Fibroblast of upper back skin (primary cell): ENCODE measurements at places on chromosomes 1 and 21.

DNA sequence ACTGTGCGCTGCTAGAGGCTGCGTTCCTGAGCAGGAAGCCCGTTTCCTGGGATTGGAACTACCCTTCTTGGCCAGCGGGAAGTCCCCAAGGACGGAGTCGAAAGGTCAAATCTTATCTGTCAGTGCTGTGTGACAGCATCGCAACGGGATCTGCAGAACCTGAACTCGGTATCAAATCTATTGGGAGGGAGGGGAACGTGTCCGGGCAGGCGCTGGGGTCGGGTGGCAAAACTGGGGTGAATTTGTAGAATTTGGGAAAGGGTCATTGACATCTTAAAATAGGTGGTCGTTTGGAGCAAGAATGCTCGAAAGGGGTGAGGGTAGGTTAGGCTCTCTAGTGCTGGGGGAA lies 725 bp upstream of the ARPC5 start:
- DNase-seq: no peak

DNA sequence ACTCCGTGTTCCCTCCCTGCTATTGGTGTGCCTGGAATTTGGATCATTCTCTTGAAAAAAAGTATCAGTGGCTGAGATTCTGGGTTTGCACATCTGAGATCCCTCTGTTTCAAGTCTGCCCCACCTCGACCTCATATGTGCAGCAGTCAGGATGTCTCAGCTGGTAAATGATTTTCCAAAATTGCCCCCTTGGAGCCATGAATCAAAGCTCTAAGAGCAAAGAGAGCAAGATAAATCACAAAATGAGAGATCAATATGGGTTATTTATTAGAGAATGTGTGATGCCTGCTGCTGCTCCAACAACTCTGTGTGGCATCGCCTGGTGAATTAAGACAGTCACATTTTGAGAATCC lies 8.5 kb downstream of the CRP start:
- DNase-seq: no peak

- no peak for DNase-seq
These were observed 60.4 kb downstream of the OBSCN start for GRCh38 chr1:228267962-228268880.

DNA sequence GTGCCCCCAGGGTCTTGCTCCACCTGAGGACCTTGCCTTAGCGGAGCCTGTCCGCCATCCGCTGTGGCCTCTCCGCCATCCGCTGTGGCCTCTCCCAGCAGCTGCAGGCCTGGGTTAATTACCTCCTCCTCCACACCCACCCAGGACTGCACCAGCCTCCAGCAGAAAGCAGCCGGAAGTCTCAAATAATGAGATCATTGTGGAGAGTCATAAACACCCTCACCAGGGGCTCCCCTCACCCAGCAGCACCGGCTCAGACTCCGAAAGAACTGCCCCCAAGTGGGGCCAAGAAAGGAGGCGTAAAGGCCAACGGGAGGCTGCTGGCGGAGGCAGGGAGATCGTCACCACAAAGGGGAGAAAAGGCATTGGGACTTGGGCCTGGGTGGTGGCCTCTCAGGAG lies 10.7 kb upstream of the GPR153 start:
- DNase-seq: peak; percentile 28

DNA sequence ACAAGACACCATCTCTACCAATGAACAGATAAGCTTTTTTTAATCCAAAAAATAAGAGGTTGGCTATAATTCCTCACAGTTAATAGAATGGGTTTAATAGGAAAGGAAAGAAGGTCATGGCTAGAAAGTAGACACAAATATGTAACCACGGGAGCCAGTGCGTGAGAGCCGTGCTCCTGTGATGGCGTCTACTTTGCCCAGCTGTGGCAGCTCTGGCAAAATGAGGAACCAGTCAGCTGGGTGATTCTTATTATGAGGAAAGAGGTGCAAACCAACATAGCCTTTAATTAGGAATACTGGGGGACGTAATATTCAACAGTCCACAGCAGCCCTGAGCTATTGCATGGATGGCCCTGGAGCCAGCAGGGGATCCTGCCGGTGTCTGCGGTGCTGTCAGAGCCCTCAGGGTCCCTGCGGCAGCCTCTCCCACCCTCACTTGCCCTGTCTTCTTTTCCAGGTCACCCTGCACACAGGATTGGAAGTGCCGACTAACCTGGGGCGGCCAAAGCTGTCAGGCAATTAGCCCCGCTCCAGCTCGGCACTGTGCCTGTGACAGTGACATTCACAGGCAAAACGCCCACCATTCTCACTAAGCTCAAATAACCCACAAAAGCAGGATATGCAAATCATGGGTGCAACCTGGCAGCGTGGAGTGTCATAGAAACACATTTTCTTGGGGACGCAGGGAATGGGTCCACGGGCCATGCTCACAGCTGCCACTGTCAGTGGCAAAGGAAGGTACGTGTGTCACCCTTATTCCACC lies 25.9 kb upstream of the GNPAT start:
- DNase-seq: no peak

GRCh38 chr1:201713086-201713810 lies 115.7 kb upstream of the IPO9 start:
- DNase-seq: peak; percentile 99

GRCh38 chr1:199616947-199617346 lies 410.6 kb upstream of the NR5A2 start:
- no peak for DNase-seq

GRCh38 chr1:101781201-101781831 lies 215.4 kb downstream of the OLFM3 start:
- DNase-seq: peak; percentile 33

GRCh38 chr1:55402142-55402541 lies 187.0 kb upstream of the USP24 start:
- peak; percentile 84 for DNase-seq

- DNase-seq: peak; percentile 55
These were observed 45.2 kb upstream of the DPT start for GRCh38 chr1:168774241-168774640.

DNA sequence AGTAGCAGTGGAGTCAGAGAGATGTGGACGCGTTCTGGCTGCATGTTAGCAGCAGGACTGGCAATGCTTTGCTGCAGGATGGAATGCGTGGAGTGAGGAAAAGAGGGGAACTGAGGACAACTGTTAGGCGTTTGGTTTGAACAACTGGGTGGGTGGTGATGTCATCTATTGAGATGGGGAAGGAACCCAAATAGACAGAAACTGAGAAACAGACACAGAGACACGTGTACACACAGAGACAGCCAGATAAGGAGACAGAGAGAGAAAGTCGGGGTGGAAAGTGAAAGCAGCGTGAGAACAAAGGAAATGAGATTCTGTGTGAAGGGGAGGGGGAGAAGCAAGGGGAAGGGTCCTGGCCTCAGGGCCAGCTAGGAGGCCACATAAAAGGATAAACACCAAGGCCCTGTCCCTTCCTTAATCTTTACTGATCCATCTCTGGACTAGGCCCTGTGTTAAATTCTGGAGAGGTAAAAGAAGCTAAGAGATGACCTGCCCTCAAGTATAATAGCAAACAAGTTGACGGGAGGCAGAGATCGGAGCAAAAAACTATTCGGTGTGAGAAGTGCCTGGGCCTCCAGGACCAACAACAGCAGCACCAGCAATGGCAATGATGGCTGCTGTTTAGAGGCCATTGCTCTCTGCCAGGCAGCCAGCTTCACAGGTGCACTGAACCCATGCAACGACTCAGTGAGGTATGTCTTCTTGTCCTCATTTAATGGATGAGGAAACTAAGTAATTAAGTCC lies 31.6 kb downstream of the VWA5B1 start:
- no peak for DNase-seq

GRCh38 chr1:16026723-16027484 lies 5.1 kb downstream of the CLCNKA start:
- peak; percentile 38 for DNase-seq

GRCh38 chr1:27145934-27146354 lies 9.0 kb downstream of the SLC9A1 start:
- DNase-seq: peak; percentile 87

DNA sequence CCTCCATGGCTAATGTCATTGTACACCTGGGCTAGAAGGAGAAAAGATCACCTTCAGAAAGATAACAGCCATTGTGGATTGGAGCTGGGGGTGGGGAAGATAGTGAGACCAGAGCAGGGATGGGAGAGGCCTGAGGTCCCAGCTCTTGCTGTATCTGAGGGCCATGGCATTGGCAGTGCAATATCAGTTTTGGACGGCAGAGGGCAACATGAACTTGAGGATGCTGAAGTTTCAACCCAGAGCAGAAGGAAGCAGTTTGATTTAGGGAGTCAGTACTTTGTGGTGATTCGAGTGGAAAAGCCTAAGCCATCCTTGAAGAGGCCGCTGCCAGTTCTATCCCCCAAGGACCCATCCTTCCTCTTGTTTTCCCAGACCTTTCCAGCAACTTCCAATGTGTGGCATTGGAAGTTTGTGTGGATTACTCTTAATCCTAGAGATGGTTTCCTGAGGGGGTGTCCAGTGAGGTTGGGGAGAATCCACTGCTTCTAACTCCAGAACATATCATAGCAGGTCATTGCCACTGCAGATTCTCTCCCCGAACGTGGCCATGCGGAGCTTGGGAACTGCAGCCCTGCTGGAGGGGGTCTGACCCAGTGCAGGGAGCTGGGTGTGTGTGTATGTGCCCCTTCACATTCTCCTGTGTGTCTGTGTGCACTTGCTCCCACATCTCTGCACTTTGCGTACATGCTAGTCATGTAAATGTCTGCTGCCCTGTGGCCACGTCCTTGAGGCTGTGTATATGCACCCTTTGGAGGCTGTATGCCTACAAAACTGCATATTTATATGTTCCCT lies 24.1 kb downstream of the SLC26A9 start:
- DNase-seq: peak; percentile 84

DNA sequence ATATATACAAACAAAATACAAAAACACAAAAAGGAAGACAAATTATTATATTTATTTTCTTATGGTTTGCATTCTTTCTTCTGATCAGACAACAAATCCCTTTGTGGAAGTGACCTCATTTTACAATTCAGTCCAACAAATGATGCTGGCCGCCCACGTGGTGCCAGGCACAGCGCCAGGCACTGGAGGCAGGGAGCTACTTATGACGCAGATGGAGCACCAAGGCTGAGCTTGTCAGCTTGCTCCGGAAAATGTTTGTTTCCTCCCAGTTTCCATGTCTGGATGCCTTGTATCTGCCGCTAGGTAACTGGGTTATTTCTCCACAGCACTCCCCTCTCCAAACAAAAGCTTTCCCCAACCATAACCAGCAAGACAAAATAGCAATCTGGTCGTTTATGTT lies 30.7 kb upstream of the CD34 start:
- DNase-seq: no peak

DNA sequence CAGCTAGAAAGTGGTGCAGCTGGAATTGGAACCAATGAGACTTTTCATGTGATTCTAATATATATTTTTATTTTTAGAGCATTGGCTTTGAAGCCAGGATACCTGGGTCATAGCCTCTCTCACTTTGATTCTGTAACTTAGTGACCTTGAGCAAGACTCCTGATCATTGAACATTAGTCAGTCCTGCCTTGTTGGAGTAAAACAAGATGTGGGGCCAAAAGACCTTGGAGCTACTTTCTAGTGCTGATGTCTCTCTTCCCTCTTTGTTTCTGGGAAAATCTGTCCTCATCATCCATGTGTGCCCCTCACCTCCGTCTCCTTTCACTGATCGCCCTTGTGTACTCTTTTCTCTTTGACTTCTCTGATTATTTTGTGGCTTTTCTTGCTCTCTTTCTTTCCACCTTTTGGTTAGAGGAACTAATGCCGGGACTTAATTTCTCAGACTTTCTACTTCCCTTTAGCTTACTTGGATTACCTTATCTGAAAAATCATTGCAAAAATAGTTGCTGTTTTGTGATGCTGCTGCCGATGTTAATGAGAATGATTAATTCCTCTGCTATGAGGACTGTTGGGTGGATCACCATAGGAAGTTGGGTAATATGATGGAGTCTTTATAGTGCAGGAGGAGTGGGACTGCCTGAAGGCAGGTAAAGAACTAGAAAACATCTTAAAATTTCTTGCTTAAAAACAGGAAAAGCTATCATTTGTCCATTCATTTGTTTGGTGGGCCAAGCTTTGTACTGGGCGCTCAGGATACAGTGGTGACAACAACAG lies 72.0 kb downstream of the NOS1AP start:
- DNase-seq: peak; percentile 47

- no peak for DNase-seq
These were observed 720.2 kb downstream of the PTPRU start for GRCh38 chr1:29956349-29957030.

DNA sequence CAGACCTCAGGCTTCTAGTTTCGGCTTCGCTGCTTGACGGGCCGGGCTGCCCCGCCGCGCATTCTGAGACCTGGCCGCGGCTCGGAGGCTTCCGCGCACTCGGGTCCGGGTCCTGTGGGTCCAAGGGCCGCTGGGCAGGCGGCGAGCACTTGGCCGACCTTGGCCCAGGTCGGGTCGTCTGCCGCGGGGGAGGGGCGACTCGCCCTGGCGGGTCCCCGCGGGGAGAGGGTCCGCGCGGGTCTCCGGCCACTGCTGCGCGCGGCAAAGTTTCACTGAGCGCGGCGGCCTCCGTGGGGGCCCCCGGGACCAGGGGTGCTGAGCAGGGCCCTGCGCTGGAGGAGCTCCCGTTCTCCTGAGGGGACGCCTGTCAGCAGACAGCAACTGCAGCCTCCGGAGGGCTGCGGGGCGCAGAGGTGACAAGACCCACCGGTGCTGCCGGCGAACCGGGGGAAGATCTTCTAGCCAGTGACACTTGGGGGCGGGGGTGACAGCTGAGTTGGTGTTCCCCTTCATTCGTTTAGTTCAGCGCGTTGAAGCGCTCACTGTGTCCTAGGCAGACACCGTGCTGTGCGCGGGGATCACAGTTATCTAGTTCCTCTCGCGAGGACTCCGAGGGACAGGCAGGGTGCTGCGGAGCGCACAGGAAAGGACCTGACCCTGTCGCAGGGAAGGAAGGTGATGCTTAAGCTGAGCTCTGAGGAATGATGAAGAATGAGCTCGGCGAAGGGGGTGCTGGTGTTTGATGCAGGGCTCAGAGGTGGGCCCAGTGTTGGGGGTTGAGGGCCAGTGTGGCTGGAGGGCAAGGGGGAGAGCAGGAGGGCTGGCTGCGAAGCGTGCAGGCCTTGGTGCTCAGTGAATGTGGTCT lies 725 bp downstream of the MTFR1L start:
- peak; percentile 46 for DNase-seq

GRCh38 chr21:44086636-44087425 lies 20.4 kb upstream of the PWP2 start:
- DNase-seq: no peak

DNA sequence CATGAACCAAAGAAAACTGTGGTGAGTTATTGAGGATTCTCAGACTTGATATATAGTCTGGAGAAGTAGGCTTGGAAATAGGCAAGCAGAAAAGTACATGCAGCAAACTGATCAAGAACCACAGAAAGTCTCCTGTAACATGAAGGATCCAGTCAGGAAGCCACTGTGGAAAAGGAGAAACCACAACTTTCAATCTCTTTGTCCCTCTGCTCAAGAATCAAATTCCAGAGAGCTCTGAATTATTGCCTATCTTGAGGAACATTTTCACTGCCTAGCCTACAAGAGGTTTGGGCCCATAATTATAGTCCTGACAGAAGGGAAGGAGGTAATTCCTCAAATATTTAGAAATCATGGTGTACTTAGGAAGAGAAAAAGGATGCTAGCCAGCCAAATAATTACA lies 43.0 kb upstream of the ADAMTS1 start:
- DNase-seq: peak; percentile 62

- peak; percentile 43 for DNase-seq
These were observed 129.5 kb upstream of the PRMT6 start for GRCh38 chr1:106926803-106927582.
